Stimulated activated CD8-positive, alpha-beta memory T cell treated with anti-CD3 and anti-CD28 coated beads, Interleukin-4, amount 100 ng/mL, for 4 hours (primary cell): ENCODE measurements at places on chromosomes 1 and 21.
A peak's percentile ranks its signal among the peaks of the same experiment; 100 is the strongest.

- DNase-seq, result peak; percentile 27
Observed at GRCh38 chr1:172708452-172708851, 49.5 kb downstream of the FASLG start.

GRCh38 chr21:36513430-36513829 is 33.5 kb upstream of the CLDN14 start:
- no peak for DNase-seq

DNA sequence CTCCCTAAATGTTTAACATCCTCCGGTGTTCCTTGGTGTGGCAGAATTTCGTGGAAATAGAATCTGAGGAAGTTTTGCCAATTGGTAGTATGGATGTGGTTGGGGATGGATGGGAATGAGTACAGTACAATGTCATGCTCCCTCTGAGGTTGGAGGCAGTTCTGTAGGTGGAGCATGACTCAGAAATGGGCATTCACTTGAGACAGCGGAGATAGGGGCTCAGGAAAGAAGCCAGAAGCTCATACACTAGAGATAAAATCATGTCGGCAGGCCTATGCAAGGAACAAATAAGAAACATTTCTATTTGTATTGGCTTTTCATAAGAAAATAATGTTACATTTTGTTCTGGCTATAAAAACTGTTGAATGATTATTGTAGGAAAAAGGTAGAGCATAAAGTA is 196.0 kb downstream of the URB2 start:
- no peak for DNase-seq

DNA sequence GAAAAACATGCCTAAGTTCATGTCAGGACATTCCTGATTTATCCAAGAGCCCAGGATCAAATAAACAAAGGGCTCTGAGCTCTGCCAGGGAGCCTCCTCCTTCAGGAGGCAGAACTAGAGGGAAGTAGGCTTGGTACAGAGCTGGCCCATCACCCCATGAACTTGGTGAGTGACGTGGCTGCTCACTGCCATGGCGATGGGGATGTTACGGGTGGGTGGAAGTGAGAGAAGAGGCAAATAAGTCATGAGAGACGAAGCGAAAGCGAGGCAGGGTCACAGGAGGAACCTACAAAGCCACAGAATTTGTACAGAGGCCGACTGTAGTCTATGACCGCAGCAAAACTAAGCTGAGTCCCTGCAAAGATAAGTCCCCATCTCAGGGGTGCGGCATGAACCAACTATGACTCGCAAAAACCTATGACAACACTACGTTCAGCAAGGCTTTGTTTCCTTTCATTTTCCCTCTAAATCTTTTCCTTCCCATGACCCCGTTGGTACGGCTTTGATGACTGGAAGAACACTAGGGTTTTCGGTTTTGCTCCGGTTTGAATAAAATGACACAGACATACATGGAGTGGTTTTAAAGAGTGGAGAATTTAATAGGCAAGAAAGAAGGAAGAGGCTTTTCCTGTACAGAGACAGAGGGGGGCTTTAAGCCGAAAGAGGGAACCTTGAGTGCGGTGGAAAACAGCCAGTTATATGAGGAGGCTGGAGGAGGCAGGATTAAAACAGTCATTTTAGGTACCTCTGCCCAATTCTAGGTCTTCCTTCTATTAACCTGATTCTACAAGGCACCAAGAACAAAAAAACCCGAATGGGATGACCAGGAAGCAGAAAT is 74.1 kb downstream of the CD46 start:
- DNase-seq, result peak; percentile 53

DNA sequence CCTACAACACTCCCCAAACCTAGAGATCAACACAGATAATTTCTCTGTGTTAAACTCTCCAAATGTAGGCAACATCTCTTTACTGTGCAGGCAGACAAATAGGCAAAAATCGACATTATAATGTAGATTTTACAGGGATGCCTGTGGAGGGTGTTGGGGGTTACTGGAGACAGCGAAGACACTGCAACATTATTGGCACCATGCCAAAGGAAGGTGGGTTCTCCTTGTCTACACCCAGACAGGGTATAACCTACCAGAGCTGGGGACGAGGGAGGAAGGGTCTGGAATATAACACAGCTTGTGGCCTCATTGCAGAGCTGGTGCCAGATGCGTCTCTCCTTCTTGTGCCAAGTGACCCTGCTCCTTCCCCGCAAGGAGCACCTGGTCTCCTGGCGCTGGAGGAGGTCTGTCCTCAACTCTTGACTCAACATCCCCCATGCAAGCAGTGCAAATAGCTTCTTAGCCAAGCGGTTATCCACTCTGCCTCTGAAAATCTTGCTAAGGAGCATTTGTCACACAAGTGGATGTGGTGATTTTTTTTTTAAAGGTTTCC is 404.0 kb downstream of the PRDM2 start:
- no peak for DNase-seq

- DNase-seq, result peak; percentile 22
Observed at GRCh38 chr1:1943834-1944570, 24.9 kb upstream of the TMEM52 start.

DNA sequence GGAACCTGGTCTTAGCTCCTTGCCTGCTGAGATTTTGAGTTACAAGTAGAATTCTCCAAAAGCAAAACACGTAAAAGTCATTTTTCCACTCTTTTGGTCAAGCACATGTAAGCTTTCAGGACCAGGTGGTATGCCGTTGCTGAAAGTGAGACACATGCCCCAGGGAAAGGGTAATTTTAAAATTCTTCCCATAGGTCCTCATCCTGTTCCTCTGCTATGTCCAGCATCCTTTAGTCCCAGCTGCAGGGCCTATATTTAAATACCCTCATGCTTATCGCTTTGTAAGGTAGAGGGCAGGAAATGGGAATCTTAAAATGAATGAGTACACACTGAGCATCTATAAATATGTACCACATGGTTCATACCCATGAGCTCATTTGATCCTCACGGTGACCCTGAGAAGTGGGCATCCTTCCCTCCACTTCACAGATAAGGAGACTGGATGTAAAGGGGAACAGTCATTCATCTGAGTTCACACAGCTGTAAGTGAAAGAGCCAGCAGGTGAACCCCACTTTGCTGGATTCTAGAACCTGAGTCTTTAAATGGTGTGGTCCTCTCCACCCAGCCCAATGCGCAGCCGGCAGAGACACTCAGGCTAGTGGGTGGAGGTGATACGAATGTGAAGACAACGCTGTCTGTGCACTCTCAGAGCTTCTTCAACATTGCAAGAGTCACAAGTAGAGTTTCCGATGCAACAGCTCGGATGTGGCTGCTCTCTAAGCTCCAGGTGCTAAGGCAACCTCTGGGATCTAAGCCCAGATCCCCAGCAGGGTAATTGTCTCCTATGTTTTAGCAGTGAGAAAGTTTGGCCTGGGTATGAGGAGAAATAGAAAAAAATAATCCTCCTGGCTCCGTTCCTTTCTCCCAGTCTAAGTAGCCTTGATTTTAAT is 163.5 kb downstream of the PLXNA2 start:
- no peak for DNase-seq

- no peak for DNase-seq
Observed at GRCh38 chr1:117659550-117660270, 53.9 kb downstream of the TENT5C start.

DNA sequence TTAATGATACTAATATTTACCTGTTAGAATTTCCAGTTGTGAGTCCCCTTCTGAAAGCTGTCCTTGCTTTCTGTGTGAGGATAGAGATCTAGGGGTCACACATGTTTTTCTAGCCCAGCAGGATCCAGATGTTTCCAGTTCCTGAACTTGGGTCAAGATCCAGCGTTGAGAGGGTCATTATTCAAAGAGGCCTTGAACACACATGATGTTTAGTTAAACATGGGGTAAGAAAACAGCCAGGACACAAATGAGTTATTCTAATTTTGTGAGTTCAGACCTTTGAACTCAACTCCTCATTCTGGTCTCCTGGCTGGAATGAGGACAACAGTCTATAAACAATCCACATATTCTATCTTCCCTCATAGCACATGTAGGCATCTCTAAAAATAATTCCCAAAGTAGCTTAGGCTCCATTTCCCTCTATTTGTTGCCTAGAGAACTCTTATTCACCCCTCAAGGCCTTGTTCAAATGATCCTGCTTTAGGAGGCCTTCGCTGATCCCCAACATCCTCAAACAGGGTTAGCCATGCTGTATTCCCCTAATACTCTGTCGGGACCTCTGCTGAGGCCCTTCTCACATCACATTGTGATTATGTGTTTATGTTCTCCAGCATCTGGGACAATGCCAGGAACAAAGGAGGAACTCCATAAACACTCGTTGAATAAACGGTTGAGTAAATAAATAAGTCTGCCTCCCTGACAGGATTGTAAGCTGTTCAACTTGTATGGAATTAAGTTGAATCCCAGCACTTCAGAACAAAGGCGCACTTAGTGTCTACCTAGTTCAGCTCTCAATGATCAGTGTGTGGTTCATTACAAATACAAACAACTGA is 15.0 kb upstream of the KCNN3 start:
- no peak for DNase-seq

- no peak for DNase-seq
Observed at GRCh38 chr21:25907573-25908275, 173.0 kb downstream of the GABPA start.

- no peak for DNase-seq
Observed at GRCh38 chr1:47870480-47870879, 126.7 kb downstream of the TRABD2B start.

DNA sequence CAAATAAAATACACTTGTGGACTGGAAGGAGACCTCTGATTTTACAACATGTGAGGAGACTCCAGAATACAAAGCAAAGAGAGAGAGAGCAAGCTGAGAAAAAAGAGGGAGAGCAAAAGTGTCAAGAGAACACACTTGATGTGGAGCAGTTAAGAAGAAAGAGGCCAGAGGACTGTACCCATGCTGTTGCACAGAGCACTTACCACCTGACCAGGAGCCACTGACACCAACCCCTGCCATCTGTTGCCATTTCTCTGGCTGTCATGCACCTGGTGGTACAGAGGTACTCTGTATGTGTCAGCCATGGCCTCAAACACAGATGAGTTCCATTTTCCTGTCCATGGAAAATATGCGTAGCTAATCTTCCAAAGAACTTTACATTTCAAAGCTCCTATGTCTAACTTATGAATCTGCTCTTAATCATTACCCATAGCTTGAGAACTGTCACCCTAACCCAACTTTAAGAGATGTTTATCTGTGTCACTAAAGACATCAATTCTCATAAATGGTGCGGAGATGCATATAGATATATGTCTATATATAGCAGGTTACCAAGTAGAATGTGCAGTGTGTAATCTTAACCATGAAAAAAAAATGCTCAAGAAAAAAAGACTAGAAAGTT is 32.8 kb upstream of the ABCD3 start:
- DNase-seq, result no peak

GRCh38 chr21:45055861-45056260 is 18.5 kb upstream of the ADARB1 start:
- DNase-seq, result no peak

DNA sequence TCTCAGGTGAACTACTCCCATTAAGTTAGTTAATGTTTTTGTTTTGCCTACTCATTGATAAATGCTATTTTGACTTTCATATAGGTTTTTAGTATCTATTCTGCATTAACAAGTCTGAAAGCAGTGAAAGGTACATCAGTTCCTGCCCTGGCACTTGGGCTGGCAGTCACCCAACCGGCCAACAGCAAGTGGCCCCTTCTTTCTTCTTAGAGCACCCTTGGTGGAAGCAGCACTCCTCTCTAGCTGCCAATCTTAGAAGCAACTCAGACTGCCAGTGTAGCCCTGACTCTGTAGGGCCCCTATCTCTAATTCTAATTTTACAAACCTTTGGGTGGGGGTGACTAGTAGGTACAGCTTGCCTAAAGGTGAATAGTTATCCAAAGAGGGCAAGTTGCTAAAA is 155.7 kb downstream of the FGGY start:
- DNase-seq, result no peak

GRCh38 chr1:47578026-47578720 is 140.3 kb downstream of the FOXD2 start:
- DNase-seq, result no peak

- no peak for DNase-seq
Observed at GRCh38 chr1:22822371-22822770, 111.7 kb downstream of the EPHB2 start.

- DNase-seq, result no peak
Observed at GRCh38 chr1:192707978-192708547, 72.1 kb downstream of the RGS13 start.

- no peak for DNase-seq
Observed at GRCh38 chr1:205456383-205456867, 580 bp upstream of the BLACAT1 start.

DNA sequence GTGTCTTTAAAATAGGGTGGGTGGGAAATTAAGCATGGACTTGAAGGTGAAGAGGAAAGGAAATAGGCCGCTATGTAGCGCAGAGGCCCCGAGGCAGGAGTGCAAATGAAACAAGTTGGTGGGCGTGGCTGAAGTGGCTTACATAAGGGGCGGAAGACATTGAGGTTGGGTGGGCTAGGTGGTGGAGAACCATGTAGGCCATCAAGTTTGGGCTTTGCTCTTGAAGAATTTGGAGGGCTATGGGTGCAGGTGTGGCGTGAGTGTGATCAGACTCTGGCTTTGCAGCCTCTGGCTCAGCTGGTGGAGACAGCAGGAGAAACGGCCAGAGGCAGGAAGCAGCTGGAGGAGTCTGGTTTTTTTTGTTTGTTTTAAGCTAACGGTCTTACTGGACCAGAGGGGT is 6.7 kb downstream of the SLFNL1 start:
- no peak for DNase-seq

GRCh38 chr1:201552941-201553351 is 14.0 kb downstream of the NAV1 start:
- DNase-seq, result no peak

DNA sequence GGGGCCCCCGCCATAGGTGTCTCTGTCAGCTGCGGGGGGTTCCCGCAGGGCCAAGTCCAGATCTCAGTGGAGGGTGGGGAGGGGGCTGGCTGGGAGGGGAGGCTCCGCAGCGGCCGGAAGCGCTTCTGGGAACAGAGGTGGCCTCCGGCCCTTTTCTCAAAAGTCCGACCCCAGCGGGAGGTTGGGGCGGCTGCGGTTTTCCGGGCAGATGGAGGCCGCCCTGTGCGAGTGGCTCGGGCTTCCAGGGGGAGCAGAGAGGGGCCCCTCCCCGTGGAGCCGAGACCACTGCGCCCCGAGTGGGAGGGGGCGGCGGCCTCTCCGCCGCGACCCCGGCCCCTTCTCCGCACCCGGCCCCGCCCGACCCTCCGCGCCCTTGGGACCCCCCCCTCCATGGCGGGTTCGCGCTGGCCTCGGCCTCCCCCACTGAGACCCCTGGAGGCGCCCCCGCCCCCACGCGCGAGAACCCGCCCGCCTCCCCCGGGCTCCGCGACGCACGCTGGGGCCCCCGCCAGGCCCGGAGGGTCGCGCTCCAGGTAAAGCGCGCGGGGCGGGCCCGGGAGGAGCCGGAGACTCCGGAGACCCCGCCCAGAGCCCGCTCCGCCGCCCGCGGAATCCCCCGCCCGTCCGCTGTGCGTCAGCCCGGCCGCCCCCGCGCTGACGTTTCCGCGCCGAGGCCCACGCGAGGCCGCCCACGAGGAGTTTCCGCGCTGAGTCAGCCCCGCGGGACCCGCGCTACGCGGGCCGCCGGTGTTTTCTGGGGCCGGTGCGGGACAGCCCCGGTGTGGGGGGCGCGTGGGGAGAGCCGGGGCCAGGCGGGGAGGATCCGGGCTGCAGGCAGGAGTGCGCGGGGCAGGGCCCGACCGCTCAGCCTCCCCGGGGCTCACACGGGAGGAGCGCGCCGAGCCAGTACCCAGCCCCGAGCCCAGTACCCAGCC is 5.2 kb downstream of the TNFRSF18 start:
- peak; percentile 87 for DNase-seq
